ENCODE measurements at places on chromosomes 2 and 18.

- peak; percentile 26 for DNase-seq
Observed at GRCh38 chr18:3248658-3249359, 1.2 kb downstream of the MYL12A start.

- DNase-seq, result no peak
Observed at GRCh38 chr2:84816426-84817026, 64.4 kb downstream of the TRABD2A start.

GRCh38 chr2:177733-178132 lies 86.1 kb downstream of the SH3YL1 start:
- DNase-seq, result no peak

DNA sequence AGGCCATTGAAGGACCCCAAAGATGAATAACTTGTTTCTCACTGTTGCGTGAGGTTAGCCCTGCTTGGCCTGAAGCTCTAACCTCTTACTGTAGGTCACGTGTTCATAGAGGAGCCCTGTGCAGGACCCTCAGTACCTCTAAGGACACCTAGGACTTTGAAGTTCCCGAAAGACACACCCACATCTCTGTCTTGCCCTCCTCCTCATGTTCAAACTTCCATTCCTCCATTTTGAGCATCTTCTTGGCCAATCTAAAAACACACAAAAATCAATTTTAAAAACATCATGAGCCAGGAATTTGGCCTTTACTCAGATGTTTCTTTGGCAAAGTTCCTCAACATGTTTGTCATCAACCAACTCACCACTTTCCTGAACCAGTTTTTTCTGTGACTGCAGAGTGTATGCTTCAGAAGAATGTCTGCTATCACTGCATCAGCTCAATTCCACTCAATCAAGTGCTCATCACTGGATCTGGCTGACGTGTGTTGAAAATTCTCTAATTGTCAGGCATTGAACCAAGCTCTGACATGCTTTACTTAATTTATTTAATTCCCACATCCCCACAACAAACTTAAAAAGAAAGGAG lies 101.6 kb downstream of the AP1S3 start:
- no peak for DNase-seq

- DNase-seq, result no peak
Observed at GRCh38 chr2:118333664-118334063, 245.4 kb downstream of the INSIG2 start.

Data from T-helper 2 cell treated with Interferon-gamma antibody and Interleukin-4, amounts not matched to agents 5 μg/mL and 100 μg/mL, for 36 hours (primary cell).